ENCODE measurements at places on chromosomes 4 and X.

DNA sequence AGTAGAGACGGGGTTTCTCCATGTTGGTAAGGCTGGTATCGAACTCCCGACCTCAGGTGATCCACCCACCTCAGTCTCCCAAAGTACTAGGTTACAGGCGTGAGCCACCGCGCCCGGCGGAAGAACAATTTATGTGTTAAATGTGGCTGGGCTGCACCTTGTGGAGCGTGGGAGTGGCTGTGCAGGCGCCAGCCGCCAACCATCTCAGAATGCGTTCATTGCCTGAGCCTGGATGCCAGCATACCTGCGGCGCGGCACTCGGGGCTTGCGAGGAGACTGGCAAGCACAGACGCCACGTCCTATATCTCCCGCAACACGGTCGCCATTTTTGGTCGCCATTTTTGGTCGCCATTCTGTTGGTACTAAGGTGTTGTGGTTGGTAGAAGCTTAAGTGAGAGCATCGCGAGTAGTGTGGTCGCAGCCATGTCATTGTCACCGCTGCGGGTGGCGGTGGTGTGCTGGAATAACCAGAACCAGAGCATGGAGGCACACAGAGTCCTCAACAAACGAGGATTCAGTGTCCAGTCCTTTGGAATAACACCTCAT, 193.6 kb upstream of the HTR2C start:
- DNase-seq = no peak

- DNase-seq = peak; percentile 71
Measured at GRCh38 chrX:19682712-19683331, 167.5 kb upstream of the MAP3K15 start.

- DNase-seq = no peak
Measured at GRCh38 chr4:30094887-30095286, 625.3 kb upstream of the PCDH7 start.

DNA sequence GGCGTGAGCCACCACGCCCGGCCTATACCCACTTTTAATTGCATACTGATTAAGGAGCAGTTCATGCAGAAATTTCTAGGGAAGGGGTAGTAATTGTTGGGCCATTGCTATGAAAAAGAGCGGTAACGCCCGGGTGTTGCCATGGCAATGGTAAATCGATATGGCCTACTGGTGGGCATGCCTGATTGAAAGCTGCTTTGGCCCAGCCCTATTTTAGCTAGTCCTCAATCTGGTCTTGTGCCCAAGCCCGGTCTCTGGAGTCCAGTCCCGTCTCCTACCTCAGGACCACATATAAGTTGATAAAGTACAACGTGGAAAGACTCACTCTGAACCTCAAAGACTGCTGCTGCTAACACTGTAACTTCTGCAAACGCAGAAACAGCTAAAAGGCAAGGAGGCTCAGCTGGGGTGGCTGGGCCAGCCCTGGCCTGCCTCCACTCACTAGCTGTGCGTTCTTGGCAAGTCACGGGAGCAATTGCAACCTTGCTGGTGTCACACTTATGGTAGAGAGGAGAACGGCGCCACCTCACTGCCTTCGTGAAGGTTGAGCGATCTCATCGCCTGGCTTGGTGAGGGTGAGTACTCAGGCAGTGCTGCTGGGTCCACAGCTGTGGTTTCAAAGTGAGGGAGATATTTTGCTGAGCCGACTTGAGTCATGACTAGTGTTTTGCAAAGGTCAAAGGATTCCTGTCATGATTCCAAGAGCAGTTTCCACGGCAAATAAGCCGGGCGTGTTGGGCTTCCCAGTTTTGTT, 57.0 kb upstream of the GRPEL1 start:
- no peak for DNase-seq

DNA sequence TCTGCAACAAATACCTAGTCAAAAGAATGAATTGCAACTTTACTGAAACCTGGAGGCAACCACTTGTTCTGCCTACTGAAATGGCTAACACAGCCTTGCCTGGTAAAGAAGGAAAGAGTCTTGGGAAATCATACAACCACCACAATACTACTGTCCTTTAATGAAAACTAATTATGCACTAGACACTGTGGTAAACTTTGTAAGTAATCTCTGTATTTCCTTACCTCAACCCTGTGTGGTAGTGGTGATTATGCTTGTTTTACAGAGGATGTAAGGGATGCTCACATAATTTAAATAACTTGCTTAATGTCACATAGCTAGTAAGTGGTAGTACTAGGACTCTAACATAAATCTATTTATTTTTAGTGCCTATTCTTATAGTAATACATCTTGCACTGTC, 44.7 kb downstream of the TMEM156 start:
- no peak for DNase-seq

Data from KBM-7 (cell line).